ENCODE measurements at places on chromosomes 7 and 10.

DNA sequence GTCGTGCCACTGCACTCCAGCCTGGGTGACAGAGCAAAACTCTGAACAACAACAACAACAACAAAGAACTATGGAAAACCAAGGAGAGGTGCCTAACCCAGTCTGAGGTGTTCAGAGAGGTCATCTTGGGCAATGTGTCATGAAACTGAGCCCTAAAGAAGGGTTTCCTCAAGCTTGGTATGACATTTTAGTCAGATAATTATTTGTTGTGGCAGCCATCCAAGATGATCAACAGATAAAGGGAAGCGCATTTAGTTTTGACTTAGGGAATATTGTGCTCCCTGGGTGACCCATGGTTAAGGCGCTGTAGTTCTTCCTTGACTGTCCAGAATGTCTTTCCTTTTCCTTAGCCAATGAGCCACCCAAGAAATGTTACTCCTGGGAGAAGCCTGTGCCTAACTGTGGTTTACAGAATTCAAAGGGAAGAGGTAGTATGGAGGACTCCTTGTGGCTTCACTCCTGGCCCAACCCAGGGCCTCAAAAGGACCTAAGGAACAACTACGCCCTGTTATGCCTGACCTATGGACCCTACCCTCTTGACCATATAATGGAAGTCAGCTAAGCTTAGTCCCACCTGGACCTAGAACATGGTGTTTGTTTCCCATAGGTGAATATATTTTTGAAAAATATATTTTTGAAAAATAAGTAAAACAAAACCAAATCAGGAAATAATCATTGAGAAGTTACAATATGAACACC, 42.4 kb downstream of the TPST1 start:
- no peak for DNase-seq

- DNase-seq, result no peak
Observed at GRCh38 chr7:15559416-15559928, 2.3 kb downstream of the AGMO start.

DNA sequence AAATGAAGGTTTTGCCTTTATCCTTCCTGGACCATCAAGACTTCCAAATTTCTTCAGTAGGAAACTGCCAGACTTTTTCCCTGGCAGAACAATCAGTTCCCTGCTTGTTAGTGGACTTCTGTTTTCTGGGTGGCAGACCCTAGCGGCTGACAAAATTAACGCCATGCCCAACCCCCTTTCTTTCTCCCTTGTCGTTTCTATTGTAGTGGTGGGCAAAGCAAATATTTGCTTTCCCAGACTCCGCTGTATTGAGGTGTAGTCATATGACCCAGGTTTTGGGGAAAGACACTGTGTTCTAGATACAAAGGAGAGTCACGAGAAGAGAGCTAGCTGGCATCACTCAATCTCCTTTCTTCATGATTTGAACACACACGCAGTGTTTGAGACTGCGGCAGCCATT, 7.7 kb downstream of the PON2 start:
- DNase-seq, result no peak

- DNase-seq, result no peak
Observed at GRCh38 chr7:131633342-131633843, 77.0 kb upstream of the PODXL start.

GRCh38 chr10:1365540-1366321, 309.5 kb downstream of the WDR37 start:
- no peak for DNase-seq

- no peak for DNase-seq
Observed at GRCh38 chr10:104104926-104105325, 17.0 kb upstream of the SFR1 start.

GRCh38 chr10:112261281-112261822, 21.8 kb upstream of the TECTB start:
- DNase-seq, result no peak

GRCh38 chr10:98953251-98953650, 282.4 kb downstream of the HPSE2 start:
- no peak for DNase-seq

GRCh38 chr7:56287429-56288138, 171.4 kb upstream of the NUPR2 start:
- no peak for DNase-seq

- no peak for DNase-seq
Observed at GRCh38 chr10:49387071-49387470, 8.8 kb downstream of the DRGX start.

- no peak for DNase-seq
Observed at GRCh38 chr10:7153750-7154149, 257.1 kb downstream of the SFMBT2 start.

GRCh38 chr10:101444058-101444898, 90.3 kb downstream of the BTRC start:
- DNase-seq, result no peak

- peak; percentile 21 for DNase-seq
Observed at GRCh38 chr10:14032406-14032998, 298.2 kb downstream of the FRMD4A start.

DNA sequence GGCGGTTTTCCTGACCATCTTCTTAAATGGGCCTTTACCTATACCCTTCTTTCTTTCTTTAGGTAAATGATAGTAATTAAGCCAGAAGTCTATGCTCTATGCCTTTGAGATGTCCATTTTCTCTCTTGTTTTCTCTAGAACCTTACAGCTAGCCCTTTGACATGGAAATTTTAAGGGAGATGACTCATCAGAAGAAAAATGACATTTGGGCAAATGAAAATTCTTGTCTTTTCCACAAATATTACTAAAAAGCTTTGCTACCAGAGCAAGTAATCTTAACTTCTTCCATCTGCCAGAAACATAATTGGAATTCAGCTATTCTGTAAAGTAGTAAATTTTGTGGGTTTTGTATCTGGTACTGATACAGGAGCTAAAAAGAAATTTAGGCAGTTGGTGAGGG, 59.5 kb downstream of the CCDC3 start:
- DNase-seq, result no peak

DNA sequence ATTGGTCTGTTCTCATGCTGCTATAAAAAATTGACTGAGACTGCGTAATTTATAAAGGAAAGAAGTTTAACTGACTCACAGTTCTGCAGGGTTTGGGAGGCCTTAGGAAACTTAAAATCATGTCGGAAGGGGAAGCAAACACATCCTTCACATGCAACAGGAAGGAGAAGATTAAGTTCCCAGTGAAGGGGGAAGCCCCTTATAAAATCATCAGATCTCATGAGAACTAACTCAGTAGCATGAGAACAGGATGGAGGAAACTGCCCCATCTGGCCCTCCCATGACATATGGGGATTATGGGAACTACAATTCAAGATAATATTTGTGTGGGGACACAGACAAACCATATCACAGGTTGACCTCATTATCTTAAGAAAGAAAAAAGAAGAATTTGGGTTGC, 134.5 kb downstream of the PPP1R3A start:
- no peak for DNase-seq

GRCh38 chr10:88262591-88263234, 320.4 kb downstream of the RNLS start:
- DNase-seq, result no peak

- DNase-seq, result no peak
Observed at GRCh38 chr7:102874166-102874829, 38.5 kb upstream of the LRRC17 start.

- DNase-seq, result no peak
Observed at GRCh38 chr7:71937840-71938371, 474.2 kb downstream of the CALN1 start.

- no peak for DNase-seq
Observed at GRCh38 chr10:43393606-43394360, 15.2 kb downstream of the HNRNPF start.

GRCh38 chr7:155965010-155965409, 152.7 kb upstream of the SHH start:
- no peak for DNase-seq

DNA sequence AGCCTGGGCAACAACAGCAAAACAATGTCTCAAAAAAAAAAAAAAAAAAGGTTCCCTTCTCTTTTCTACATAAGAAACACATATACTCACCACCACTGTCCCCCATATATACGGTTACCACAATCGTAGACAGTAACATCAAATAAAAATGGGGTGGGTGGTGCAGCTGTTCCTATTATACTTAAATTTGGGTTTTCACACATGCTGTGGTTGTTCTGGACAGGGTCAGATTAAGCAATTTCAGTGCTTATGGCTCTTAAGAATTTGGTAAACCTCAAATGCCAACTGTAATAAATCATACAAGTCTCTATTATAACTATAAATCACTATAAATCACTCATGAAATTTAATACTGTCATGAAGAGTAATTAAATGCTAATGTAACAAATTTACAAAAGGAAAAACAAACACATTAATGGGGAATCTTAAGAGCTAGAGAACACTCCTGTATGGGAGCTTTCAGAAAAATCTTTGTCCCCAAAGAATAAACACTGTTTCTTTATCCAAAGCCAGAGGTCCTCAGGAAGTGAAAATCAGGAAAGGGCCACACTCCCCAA, 143.6 kb downstream of the GLI3 start:
- DNase-seq, result no peak

DNA sequence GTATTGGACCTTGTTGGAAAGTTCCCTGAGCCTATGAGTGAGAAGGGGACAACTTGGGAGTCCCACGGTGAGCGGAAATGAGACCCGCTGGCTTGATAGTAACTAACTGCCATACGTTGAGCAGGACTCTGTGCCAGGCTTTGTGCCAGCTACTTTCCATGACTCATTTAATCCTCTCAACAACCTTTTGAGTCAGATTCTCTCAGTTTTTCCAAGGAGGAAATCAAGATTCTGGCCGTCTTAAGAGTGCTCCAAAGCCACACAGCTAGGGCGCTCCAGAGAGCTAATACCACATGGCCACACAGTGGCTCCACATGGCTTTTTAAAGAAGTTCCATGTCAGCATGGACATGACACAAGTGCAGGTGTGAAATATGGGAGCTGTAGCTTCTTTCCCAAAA, 55.7 kb downstream of the NOD1 start:
- no peak for DNase-seq

DNA sequence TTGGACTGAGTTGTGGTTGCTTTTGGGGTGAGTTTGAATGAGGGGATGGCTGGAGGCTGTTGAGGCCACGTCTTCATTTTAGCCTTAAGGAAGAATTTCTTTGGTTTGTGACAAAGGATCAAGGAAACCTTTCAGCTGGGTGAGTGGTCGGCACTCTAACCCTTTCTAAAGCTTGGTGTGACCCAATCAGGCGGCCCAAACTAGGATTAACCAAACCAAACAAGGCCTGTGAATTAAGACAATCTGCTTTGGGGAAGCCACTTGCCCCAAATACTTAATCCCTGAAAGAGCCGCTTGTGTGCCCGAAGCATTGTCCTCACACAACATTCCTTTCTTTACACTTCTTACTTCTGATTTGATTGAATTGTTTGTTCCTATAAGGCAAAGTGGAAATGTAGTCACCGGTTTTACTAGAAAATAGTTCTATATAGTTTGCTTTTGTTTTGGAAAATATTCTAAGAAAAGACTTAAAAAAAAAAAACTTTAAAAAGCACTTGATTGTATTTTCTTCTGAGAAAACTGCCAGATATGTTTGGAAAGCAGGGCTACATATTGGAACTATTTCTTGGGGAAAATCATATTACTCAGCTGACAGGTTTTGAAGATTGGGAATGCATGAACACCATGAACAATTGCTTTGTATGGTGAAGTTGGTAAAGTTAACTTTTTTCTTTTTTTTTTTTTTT, 272.4 kb upstream of the BMPER start:
- no peak for DNase-seq

DNA sequence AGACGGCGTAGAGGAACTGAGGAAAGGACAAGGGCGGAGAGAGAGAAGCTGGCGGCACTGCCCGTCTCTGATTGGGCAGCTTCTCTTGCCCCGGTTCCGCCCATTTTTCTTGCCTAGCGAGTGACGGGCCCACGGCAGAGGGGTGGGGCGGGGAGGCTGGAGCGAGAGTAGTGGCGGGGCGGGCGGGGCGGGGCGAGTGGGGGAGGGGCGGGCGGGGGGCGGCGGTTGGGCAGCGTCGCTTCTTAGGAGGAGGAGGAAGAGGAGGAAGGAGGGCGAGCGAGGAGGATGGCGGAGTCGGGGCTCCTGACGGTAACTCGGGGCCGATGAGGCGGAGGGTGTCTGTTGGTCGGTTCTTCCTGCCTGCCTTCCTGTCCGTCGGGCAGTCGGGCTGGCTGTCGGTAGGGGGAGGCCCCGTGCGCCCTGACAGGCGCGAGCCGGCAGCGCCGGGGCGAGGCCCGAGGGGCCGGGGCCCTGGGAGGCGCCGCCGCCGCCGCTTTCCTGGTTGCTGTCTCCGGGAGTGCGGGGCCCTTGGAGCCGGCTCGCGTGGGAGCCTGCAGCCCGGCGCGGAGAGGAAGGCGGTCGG, at the start of gene SHOC2:
Gene SHOC2 (plus strand): TSS at position 256 of the 583 bp plus-strand sequence. CDS start 44,755 bp downstream, outside the sequence.
- no peak for DNase-seq

DNA sequence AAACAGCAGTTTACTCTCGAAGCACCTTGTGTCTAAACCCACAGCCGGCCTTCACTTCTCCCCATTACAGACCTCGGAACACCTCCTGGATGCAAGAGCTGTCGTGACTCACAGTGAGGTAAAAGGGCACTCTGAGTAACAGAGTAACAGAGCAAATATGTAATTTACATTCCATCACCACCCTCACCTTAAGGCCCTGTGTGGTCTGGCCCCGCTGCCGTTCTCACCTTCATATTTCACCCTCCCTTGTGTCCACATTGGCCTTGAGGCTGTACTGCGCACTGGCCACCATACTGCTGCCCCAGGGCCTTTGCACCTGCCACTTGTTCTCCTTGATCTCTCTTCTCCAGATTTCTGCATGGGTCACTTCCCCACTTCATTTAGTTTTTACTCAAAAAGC, 12.6 kb downstream of the FFAR4 start:
- no peak for DNase-seq

GRCh38 chr7:43636093-43636492, 53.2 kb downstream of the STK17A start:
- no peak for DNase-seq

- DNase-seq, result no peak
Observed at GRCh38 chr10:7738536-7739407, 35.7 kb downstream of the ITIH2 start.

- no peak for DNase-seq
Observed at GRCh38 chr7:81618396-81619014, 151.3 kb downstream of the HGF start.

GRCh38 chr10:121598263-121599249, at the start of gene FGFR2:
Gene FGFR2 (minus strand): TSS chr10:121598444. CDS start chr10:121593817, 4,627 bp downstream.
- DNase-seq, result no peak

- DNase-seq, result no peak
Observed at GRCh38 chr7:103936558-103936957, 52.9 kb downstream of the RELN start.

DNA sequence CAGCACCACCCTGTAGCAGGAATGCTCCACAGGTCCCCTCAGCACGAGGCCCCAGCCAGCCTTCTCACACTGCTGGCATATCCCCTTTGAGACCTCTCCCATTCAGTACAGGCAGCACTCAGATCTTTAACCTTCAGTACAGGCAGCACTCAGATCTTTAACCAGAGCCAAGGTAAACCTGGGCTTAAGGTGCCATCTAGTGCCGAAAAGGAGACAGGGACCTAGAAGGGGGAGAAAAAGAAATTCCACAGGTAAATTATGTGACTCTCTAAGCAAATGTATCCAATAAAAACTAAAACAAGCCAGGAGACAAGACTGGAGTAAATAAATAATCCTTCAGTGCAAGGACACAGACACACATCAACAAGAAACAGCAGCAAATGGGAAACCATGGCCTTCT, 358.6 kb downstream of the PTPRN2 start:
- no peak for DNase-seq

- DNase-seq, result no peak
Observed at GRCh38 chr10:94131885-94132284, 138.2 kb downstream of the PLCE1 start.

- DNase-seq, result no peak
Observed at GRCh38 chr7:144001543-144001942, 1.4 kb downstream of the OR6B1 start.

All from memory B cell (primary cell).